ENCODE measurements at places on chromosomes 16 and 17.

DNA sequence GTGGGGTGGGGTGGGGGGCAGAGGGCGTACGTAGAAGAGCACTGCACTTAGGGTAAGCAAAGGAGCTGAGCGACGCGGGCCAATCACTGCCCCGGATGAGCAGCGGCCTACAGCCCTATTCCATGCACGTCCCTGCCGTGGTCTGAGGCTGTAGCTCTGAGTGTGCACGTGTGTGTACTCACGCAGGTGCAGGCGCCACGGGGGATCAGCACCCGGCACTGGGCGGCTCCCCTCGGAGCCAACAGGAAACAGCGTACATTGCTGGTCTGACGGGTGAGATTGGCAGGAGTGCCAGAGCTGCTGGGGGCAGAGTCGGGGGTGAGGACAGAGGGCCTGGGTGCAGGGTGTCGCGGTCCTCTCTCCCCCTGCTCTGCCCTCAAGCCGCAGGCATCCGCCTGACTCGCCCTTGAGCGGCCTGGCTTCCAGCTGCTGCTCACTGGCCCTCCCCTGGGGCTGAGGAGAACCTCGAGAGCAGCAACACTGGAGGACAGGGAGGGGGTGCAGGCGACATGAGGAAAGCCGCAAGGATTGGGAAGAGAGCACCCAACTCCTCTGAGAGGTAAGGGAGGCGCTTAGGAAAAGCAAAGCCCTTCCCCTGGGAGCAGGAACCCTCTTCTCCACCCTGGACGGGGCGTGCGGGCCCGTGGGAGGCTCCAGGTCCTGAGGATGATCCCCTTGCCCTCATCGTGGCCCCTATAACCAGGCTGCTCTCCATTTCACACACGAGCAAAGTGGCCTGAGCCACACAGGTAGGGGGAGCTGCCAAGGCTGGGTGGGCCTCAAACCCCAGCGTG is 57.8 kb downstream of the ENGASE start:
- no peak for DNase-seq

DNA sequence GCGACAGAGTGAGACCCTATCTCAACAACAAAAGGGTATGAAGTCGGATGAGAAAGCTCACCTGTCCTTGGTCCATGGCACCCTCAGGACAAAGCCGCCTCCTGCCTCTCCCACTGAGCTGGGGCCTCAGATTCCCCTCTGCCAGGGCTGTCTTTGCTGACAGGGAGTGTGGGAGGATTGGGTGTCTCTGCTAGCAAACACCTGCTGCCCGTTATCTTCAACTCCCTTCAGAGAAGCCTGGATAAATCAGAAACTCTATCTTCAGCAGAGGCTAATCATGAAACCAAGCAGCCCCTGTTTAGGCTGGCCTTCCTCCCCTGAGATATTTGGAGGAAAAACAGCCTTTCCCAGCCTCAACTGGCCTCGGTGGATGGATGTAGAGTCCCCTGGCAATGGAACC is 36.3 kb upstream of the CDH1 start:
- DNase-seq = no peak

GRCh38 chr16:14672403-14672971 is 21.6 kb downstream of the PLA2G10 start:
- no peak for DNase-seq

- no peak for DNase-seq
Measured at GRCh38 chr17:69012895-69013805, 47.6 kb downstream of the ABCA9 start.

GRCh38 chr17:40611840-40612474 is 35.7 kb downstream of the SMARCE1 start:
- DNase-seq = no peak

GRCh38 chr16:26645614-26646013 is 421.1 kb upstream of the C16orf82 start:
- no peak for DNase-seq

GRCh38 chr16:10984509-10984908 is 40.1 kb downstream of the CLEC16A start:
- DNase-seq = no peak

DNA sequence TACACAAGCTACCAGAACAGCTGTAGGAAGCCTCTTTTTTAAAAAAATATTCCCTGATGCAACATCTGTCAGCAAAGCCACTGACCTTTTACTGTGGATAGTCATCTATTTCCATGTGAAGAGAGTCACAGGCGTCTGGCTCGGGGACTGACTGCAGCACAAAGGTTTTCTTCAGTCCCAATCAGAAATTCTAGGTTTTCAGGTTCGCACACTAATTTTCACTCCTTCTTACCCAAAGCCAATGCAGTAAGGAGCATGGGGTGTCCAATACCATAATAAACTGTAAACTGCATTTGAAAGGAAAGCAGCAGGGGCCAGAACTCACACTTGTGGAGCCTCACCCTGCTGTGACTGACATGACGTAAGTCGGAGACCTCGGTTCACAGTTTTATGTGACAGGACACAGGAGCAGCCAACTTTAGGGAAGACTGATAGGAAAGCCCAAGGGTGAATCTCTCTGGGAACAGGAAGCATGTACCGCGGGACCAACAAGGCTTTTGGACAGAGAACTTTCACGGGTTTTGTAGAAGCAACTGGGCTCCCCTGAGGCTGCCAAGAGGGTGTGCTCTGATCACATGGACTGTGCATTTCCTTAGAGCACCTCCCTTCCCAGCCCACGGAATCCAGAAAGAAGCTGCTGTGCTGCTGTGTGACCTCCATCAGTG is 9.1 kb upstream of the TMEM100 start:
- no peak for DNase-seq

DNA sequence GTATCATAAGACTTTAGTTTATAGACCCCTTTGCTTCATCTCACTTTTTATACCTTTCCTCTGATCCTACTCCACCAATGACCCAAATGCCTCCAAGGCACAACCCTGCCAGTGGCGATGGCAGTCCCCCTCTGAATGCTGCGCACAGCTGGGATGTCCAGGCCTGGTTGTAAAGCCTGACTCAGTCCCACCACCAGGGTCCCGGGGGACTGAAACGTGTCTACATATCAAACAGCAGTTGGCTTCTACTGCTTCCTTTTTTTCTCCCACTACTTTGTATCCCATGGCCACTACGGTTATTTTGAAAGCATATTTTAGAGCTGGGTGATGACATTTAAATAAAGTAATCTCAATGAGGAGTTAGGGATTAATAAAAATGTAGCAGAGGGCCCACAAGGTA is 329.8 kb upstream of the PSMD7 start:
- no peak for DNase-seq

DNA sequence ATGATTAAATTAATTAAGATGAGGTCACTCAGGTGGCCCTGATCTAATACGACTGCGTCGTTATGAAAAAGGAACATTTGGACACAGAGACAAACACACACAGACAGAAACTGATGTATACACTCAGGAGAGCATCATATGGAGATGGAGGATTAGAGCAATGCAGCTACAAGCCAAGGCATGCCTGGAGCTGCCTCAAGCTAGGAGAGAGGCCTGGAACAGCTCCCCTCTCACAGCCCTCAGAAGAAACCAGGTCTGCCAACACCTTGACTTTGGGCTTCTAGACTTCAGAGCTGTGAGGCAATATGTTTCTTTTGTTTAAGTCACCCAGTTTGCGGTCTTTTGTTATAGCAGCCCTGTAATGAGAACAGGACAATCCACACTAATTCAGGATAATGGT is 318.9 kb downstream of the HS3ST3B1 start:
- DNase-seq = no peak

DNA sequence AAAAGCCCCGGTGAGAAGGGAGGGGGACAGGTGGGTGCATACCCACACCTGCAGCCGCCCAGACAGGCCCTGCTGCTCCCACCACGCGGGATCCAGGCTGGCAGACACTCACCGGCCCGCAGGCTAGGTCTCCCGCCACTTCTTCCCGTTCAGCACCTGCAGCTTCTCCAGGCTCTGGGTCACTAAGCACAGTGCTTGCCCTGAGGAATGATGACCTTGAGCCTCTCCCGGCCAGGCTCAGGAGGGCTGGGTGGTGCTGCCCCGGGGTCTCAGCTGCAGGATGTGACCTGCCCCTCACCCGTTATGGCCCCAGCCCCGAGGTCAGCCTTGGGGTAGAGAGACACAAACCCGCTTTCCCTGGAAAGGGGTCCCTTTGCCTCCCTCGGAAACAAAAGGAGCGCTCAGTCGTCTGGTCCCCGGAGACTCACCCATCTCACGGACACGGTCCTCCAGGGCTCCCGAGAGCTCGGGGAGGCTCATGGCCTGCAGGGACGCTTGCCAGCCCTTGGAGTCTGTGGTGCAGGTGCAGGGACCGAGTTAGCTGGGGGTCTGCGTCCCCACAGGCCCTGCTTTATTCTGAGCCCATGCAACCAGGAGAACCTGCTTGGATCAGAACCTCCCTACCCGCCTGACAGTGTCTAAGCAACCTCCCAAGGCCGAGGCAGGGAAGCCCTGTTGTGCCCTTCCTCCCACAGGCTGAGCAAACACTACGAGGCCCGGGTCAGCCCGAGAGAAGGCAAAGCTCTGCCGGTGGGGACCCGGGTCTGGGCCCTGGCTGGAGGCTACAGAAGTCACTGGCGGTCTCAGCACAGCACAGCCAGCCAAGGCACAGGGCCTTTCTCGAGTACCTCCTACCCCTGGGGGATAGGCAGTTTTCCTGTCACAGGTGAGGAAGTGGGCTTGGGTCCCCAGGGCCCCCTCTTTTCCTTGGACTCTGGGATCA is 3.8 kb downstream of the NUDT16L1 start:
- no peak for DNase-seq
